ENCODE measurements at places on chromosomes 2 and 18.

DNA sequence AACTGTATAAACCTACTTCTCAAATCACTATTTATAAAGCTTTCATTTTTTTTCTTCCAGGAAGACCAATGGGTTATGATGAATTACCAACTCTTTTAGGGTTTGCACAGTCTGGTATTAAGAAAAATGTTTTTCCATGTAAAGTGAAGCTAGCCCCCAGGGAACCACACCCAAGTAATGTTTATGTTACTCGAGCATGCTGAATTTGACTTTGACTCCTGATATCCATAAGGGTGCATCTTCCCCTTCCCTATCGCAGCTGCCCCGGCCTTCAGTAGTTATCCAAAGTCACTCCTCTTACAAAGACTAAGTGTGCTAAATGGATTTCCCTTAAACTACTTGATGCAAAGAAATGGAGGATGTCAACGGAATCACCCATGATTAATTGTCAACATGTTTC lies 21.7 kb downstream of the KCTD18 start:
- DNase-seq, result no peak

- DNase-seq, result peak; percentile 80
Measured at GRCh38 chr18:63161032-63161760, 158.4 kb downstream of the BCL2 start.

DNA sequence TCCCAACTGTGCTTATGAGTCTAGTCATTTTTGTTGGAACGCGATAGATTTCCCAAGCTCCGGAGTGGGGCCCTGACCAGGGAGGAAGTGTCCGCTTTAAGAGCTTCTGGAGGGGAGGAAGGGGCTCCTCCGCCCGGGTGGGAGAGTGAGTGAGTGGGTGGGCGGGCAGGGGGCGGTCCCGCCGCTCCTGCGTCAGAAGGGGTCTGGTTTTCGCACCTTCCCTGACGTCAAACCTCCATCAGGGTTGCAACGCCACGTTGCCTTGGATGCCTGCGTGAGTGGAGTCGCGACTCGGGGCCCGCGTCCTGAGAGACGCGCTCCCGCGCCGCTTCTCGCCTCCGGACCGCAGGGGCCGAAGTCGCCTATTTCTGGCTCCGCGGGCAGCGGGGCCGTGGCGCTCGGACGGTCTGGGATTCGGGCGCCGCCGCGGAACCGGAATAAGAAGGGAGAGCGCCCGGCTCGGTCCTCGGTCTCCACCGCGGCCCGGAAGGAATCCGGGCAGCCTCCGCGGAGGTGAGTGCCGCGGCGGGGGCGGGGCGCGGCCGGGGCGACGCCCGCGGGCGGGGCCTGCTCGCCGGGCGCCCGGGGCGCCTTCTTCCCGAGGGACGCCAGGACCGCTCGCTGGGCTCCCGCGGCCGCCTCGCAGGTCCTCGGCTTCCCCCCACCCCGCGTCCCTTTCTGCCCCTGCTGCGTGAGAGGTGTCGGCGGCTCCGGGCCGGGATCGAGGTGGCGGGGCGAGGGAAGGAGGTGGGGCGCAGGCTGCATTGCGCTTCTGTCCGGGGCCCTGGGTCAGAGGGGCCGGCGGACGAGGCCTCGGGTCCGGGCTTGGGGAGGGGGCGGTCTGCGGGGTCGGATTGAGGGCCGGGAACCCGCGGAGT lies at the start of gene ZDBF2:
Gene ZDBF2 (plus strand): TSS at position 230 of the 878 bp plus-strand sequence. CDS start 7,187 bp downstream, outside the sequence.
- DNase-seq, result peak; percentile 48

- peak; percentile 79 for DNase-seq
Measured at GRCh38 chr18:24019641-24020331, 5.2 kb downstream of the TTC39C start.

- DNase-seq, result no peak
Measured at GRCh38 chr18:79566771-79567431, 112.7 kb upstream of the CTDP1 start.
